Epithelial cell of esophagus (primary cell): ENCODE measurements at places on chromosomes 4 and X.

- no peak for DNase-seq
Measured at GRCh38 chr4:176066757-176067156, 1.1 kb downstream of the WDR17 start.

DNA sequence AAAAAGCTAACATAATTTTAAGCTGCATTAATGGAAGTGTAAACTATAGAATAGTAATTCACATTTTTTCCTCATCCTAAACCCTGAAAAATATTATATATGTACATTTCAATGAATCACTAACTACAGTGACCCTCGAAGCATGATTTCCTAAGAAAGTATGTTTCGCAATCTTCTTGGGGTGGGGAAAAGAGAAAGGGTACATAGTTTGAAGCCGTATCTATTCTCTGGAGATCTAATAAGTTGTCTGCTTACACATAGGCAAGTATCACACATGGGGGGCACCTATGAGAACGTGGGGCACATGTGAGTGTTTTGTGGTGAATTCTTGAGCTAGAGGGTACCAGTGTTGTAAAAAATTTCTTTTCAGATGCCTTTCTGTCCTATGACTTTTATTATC is 71.2 kb downstream of the JADE1 start:
- DNase-seq = no peak

DNA sequence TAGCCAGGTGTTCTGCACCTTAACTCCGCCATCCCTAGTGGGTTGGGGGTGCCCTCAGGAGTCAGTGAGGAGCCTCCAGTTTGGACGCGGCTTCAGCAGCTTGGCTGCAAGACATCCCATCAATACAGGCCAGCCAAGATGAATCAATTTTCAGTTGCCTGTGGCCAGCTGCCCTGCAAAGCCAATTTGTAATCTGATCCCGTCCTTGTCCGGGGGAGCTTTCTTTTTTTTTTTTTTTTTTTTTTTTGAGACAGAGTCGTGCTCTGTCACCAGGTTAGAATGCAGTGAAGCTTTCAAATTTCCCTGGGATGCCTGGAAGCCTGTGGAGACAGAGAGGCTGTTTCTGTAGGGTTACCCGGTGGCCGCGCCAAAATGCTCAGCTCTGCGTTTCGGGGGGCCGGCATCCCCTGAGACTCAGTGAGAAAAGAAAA is 192.5 kb downstream of the ASMT start:
- no peak for DNase-seq

DNA sequence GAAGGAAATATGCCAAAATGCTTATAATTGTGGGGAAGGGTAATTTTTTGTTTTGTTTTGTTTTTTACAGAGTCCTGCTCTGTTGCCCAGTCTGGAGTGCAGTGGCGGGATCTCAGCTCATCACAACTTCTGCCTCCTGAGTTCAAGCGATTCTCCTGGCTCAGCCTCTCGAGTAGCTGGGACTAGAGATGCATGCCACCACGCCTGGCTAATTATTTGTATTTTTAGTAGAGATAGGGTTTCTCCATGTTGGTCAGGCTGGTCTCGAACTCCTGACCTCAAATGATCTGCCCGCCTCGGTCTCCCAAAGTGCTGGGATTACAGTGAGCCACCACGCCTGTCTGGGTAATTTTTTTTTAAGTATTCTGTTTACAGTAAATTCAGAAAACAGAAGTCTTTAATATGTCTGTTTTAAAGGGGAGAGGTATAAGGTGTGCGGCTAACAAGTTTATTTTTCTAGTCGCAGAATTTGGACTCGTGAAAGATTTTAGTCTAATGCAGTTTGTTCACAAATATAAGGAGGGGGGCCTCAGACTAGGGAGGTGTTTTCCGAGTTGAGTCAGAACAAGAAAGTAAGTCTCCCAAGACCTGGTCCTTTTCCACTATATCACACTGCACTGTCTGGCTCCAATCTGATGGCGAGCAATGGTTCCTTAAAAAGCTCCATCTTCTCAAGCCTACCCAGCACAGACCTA is 1.5 kb downstream of the ACSL1 start:
- DNase-seq = no peak

DNA sequence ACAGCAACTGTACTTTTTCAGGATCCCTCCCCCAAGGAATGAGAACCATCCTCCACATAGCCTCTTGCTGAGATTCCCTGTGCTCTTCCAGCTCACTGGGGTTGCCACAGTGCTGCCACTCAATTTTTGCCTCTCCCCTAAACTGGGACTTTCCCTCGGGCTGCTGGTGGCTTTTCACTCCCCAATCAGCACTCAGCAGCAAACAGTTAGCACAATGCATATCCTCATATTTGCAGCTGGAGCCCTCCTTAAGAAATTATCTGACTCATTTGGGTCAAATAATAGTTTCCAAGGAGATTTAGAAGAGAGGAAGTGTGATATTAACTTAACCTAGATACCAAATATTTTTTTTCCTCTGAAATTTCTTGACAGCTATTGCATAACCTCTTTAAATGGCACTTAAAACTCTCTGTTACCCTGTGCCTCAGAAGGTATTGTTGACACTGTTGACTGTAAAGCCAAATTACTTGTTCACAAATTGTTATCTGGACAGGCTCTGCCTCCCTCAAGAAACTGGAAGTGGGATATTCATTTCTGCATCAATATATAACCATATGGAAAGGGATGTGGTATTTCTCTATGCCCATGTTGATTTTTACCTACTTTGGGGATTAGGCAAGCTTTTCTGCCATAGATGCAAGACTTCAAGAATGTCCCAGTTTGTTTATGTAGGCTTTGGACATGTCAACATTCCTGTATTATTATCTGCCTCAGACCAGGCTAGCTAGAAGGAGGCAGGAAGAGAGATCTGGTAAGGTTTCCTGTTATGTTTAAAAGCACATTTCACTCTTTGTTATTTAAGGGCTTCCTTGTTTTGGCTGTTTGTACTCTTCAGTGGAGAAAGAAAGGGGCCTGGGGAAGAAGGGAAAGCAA is 58.0 kb downstream of the SEPTIN11 start:
- peak; percentile 54 for DNase-seq

GRCh38 chr4:22391551-22391950 is 124.3 kb downstream of the ADGRA3 start:
- DNase-seq = peak; percentile 26

DNA sequence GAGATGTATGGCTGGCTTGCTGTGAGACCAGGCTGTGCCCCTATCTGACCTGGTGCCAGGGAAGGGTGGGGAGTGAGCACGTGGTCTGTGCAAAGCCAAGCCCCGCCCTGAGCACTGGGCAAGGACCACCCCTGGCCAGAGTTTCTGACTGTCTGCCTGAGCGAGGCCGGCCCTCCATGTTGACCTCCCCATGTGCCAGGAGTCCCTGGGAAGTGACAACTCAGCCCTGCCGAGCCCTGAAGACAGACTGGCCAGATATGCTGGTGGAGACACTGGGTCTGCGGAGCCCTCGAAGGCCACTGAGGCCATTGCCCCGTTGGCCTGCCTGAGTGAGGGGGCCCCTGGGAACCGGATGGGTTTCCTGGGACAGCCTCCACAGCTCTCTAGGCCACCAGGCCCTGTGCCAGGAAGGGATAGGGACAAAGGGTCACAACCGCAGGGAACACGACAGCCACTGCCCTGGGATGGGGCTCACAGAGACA is 7.1 kb upstream of the BGN start:
- no peak for DNase-seq

DNA sequence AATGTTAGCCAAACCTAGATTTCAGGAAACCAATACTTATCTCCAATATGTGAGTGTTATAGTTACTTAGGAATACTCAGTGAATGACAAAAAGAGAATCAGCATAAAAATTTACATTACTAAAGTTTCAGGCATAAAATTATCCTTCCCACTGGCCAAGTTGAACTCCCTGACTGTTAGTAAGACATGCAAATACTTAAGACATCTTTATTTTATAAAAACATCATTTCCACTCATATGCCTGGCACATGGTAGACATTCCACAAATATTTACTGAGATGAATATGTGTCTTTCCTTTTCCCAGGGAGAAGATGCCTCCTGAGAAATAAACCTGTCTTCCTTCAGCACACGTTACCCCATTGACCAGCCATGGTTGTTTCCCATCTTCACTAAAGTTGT is 7.3 kb downstream of the VEGFD start:
- no peak for DNase-seq

DNA sequence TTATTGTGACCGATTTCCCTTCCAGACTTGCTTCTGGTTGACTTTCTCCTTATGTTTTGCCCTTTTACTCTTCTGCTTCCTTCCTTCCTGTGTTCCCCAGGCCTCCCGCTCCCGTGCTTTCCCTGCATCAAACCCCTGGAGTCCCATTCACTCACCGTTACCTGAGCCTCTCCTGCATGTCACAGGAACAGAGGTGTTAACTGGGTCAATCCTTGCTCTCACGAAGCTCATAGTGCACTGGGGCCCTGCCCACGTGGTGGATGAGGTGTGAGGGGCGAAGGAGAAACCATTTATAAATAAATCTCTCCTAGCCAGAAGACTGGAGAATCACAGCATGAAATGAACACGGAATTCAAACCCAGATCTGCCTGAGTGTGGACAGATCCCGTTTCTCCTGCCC is 83.1 kb upstream of the MSX1 start:
- no peak for DNase-seq
